ENCODE measurements at places on chromosomes 1 and 21.

- DNase-seq, result peak; percentile 80
These were observed 19.3 kb upstream of the SAMD11 start for GRCh38 chr1:904310-904950.

DNA sequence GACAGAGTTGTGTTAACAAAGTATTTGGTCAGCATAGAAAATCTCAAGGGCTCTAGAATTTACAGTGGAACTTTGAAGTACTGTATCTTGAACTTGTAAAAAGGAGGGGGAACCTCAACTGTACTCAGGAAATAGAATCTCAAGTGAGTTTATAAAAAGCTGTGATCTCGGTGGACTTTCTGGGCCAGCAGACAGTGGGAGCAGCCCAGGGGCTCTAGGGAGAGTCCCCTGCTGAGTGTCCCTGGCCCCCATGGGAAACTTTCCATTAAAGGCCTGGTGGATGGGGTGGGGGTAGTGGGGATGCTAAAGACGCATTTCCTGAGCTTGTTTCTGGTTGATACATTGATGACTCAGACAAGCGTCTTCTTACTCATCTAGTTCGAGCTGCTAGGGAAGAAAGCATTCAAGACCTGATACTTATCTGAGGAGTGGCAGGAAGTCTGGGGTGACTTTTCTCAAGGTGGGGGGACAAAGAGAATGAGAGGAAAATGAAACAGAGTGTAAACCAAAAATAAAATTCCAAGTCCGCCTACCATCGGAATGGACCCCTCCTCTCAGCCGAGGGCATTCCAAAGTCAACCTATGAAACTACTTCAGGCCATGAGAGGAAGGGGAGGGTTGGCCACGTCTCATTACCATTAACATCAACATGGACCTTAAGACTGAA is 65.5 kb downstream of the NID1 start:
- DNase-seq, result no peak

DNA sequence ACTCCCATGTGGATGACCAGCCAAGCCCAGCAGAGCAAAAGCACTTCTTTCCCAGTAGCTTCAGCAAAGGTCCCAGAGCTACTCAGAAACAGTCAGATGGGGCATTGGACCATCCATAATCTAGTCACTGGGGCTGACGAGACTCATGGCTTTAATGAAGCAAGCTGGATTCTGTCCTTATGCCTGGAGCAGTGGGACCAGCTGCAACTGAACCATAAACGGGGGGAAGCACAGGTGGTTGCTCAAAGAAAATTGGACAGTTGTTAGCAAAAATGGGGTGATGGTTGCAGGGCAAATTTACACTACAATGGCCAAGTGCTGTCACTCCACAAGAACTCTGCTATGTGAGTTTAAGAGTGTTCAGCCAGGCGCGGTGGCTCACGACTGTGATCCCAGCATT is 17.4 kb upstream of the FASLG start:
- no peak for DNase-seq

- DNase-seq, result no peak
These were observed 29.6 kb upstream of the SFPQ start for GRCh38 chr1:35222322-35223083.

DNA sequence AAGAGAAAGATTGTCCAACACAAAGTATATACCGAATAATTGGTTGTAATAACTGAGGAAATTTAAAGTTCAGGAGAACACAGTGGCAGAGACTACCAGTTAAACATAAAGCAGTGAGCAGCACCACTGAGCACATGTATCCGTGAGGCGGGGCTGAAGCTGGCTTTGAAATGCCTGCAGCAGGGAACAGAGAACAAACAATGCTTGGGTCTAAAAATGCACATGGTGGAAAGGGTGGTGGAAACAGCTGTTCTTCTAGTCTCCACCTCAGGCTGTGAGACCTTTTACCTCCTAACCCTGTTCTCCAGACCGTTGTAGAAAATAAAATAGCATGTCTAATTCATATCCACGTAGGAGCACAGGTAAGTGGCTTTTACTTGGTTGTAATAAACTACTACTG is 7.7 kb upstream of the GNG4 start:
- no peak for DNase-seq

DNA sequence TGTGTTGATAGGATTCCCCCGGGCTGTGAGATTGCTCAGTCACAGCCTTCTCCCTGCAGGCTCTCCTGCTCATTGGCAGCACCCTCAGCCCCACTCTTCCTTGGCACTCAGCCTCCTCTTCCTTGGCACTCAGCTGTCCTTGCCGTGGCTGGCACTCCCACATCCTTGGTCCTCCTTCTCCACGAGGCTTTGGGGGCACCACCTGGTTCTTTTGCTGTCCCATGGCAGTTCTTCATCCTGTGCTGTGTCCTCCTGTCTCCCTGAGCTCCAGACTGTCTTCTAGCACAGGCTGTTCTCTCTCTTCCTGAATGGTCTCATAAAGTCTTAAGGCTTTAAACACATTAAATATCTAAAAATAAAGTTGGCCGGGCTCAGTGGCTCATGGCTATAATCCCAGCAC is 27.0 kb downstream of the PKNOX1 start:
- DNase-seq, result no peak

DNA sequence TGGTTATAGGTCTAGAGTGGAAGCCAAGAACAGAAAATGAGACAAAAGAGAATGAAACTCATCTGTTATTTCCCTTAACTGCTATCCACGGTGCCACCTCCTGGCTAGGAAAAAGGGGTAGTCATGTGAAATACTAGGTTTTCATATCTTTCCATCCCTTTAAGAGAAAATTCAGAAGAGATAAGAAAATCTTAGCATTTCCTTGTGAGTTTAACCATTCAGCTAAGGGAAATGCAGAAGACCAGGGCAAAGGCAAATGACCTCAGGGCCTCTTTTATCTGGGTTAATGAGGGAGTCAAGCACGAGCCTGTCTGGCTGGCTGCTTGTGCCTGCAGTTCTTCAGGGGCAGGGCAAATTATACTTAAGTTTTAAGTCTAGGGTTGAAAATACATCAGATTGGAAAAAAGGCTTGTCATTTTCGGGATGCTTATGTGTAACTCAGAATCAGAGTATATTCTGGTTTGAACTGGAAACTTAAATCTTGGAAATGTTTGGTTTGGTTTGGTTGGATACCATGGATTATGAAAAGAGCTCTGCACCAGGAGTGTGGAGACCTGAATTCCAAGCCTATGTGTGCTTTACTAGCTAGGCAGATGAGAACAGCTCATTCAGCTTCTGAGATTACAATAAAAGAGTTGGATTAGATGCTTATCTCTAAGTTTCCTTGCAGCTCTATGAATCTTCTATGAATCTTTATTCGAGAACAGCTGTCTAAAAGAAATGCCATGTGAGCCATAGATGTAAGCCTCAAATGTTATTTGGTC is 19.9 kb downstream of the NIBAN1 start:
- no peak for DNase-seq

DNA sequence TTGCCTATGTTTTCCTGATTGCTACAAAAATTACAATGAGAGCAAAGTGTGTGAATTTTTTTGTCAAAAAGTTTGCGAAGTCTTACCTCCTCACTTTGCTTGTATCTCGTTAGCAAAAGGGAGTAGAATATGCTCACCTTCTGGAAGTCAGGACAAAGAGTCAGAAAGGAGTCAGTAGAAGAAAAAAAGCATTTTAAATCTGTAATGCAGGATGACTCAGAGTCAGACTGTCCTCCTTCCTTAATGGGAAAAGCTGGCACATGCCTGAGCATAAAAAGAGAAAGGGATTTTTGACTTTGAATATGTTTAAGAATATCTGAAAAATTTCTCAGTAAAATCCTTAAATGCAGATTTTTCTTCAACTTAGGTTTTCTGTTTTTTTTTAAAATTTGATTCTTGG is 14.2 kb upstream of the VN1R5 start:
- no peak for DNase-seq

- no peak for DNase-seq
These were observed 196.7 kb downstream of the PBX1 start for GRCh38 chr1:164755690-164756089.

- no peak for DNase-seq
These were observed 44.0 kb downstream of the LYST start for GRCh38 chr1:235822685-235823084.

DNA sequence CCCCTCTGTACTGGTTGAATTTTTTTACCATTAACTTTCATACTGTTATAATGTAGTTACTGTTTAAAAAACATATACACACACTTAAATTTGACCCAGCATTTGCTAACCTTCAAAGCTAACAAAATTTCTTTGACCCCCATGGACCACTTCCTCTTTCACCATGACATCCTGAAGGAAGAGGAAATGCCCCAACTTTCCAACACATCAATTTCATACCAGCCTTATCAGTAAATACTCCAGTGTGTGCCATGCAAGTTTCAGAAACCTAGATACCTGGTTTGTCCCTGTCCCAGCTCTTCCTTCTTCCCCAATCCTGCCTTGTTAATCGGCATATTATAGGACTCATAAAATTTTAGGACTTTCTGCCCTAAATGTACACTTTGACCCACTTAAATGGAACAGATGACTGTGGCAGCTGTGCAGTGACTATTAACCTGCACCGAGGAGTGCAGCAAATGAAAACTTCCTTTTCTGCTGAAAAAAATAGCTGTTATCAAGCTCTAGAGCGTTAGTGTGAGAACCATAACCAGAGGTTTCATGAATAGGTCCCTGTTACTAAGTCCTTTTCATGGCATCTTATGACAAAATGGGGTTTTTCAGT is 54.1 kb downstream of the DTL start:
- no peak for DNase-seq

- DNase-seq, result no peak
These were observed 229.9 kb downstream of the AKT3 start for GRCh38 chr1:243620096-243620495.

DNA sequence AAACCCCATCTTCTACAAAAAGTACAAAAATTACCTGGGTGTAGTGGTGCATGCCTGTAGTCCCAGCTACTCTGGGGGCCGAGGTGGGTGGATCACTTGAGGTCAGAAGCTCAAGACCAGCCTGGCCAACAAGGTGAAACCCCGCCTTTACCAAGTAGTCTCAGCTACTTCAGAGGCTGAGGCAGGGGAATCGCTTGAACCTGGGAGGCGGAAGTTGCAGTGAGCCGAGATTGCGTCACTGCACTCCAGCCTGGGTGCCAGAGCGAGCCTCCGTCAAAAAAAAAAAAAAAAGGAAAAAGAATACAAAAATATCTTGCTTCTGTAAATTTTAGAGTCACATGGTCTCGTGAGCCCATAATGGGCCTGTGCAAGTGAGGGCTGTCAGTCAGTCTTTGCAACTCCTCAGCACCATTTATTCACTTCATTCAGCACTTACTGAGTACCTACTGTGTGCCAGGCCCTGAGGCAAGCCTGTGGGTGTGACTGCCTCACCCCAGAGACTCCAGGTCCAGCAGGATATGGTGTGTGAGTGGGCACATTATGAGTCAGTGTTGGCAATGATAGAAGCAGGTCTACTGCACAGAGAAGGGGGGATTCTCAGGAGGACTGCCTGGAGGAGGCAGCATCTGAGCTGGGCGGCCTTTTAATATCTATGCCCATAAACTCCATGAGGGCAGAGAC is 46.8 kb upstream of the TARDBP start:
- DNase-seq, result peak; percentile 48

DNA sequence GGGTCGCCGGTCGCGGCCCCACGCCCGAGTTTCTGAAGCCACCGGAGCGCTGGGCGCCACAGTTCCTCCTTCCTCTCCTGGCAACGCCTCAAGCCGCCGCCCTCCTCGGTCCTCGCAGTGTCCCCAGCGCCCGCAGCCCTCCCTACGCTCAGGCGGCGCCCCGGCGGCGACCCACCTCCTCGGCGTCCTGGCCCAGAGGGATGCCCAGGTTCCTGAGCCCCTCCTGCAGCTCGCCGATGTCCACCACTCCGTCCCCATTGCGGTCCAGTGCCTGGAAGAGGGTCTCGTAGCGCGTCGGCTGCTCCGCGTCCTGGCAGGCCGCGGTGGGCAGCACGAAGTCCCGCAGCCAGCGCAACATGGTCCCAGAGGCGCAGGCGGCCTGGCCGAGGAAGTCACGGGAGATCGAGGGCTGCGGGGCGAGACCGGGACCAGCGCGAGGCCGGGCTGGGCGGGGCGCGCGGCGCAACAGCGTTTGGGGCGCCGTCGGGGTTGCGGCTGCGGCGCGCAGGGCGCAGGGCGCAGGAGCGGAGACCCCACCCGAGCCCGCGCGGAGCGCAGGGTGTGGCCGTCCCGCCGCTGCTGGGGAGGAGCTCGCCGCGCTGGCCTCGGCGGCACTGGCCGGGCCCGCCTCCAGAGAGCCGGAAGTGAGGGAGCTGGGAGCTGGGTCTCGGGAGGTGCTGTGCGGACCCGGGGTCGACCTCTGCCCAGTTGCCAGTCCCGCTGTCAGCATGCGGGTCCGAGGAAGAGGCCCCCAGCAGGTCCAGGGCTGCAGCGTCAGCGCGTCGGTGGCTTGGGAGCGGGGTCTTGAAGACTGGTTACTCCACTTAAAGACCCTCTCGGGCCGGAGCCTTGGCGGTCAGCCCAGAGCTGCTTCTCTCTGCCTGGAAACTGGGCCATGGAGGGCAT is at the start of gene SLC25A24:
SLC25A24 (minus strand) TSS at position 563 of the 906 bp plus-strand sequence; CDS start at position 358, 205 bp downstream.
- peak; percentile 81 for DNase-seq

GRCh38 chr1:108512239-108513043 is 47.5 kb upstream of the EEIG2 start:
- DNase-seq, result no peak

- no peak for DNase-seq
These were observed 196.9 kb upstream of the C8B start for GRCh38 chr1:57162607-57163261.

- no peak for DNase-seq
These were observed 481.8 kb downstream of the USP25 start for GRCh38 chr21:16211339-16212303.

DNA sequence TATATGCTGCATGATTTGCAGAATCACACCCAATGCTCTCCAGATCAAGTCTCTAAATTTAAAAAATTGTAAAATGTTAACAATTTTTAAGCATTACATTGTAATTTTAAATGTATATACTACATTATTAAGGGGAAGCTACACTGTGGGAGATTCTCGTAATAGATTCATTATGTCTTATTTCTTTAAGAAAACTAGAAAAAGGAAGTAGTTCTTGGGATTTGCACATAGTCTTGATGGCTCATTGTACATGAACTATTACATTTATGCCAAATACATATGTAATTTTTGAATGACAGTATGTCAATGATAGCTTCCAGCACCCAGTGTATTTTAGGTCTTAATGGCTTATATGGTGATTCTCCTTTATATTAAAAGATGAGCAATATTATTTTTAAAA is 250.3 kb downstream of the PTPRC start:
- no peak for DNase-seq

Measured in right lobe of liver (tissue), 6 donors.